ENCODE measurements at places on chromosomes 12 and 14. TPM values are rescaled to one million over a fixed set of nuclear protein-coding genes. Genes with fewer than 3 reads are reported as not detected.

Gene PSMC6
- total RNA-seq, result 69.4 TPM

- DNase-seq, result no peak
These were observed 122.9 kb upstream of the AEBP2 start for GRCh38 chr12:19316425-19316824.

DNA sequence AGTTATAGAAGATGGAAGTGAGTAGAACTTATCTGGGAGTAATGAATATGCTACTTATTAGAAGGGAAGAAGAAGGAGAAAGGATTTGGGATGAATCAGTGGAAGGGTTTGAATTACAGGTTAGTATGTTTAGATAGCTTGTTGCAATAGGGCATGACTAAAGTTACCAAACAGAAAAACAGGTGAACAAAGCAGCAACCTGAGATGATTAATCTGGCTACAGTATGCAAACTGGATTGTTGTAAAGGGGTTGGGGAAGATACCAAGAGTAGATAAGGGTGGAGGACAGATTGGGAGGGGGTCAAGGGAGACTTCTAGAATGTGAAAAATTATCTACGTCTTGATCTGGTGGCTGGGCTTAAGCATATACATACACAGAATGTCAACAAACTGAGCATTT, 73.4 kb upstream of the CLEC14A start:
- DNase-seq, result no peak

DNA sequence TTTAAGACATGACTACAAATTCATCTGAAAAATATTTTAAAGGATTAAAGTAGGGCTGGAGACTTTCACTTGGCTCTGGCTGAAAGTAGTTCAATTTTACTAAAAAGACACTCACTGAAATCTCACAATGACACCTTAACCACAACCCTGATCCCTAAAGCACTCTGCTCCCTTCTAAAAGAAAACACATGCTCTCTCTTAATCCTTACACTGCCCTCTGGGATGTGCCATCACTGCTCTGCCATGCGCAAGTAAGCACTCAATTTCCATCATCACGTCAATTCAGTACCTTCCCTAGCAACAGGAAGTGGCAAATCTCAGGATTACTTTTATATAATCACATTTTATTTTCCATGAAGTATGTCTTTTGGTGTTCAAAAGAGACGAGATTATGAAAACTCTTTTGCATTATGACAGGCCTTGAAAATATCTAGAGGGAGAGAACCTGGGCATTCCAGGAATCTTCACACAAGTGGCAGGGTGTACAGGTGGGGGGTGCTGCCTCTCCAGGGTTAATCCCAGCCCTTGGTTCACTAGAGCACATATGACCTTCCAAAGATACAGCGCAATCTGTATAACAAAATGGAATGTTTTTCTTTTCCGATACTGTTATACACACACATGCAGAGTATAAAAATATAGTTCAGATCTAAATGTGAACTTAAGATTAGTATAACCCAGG, 7.3 kb downstream of the ATG14 start:
- DNase-seq, result no peak

- no peak for DNase-seq
These were observed 379.2 kb upstream of the OR4E1 start for GRCh38 chr14:22052795-22053194.

GRCh38 chr12:55671746-55672145, 35.1 kb downstream of the OR10P1 start:
- peak; percentile 25 for DNase-seq

Gene NUAK1
- 16.9 TPM for total RNA-seq

Gene KRT81
- not detected for total RNA-seq

DNA sequence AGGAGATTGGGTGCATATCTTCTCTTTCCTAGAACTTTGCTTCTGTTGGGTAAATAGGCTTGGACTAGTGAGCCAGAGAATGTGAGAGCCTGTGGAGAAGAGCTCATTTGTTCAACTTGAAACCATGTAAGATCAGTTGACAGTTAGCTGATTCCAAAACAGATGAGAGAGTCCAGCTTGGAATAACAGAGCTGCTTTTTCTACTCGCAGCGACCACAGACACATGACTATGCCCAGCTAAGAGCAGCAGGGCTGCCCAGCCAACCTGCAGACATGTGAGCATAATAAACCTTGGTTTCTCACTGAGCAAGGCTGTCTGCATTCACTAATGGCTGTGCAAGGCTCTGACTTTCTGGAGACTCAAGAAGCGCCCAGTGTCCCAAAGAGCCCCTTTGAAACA, 209.2 kb downstream of the C12orf75 start:
- no peak for DNase-seq

- no peak for DNase-seq
These were observed 71.7 kb downstream of the KCNC2 start for GRCh38 chr12:75137896-75138295.

Gene SELPLG
- 14.4 TPM for total RNA-seq

Gene SCNN1A
- 3.3 TPM for total RNA-seq

- DNase-seq, result no peak
These were observed 21.9 kb upstream of the MAP1LC3B2 start for GRCh38 chr12:116537101-116537904.

GRCh38 chr12:51421266-51421884, 3.3 kb upstream of the SLC4A8 start:
- DNase-seq, result no peak

- DNase-seq, result no peak
These were observed 29.3 kb downstream of the PPM1A start for GRCh38 chr14:60278350-60278749.

- DNase-seq, result no peak
These were observed 39.0 kb downstream of the LRRK2 start for GRCh38 chr12:40263616-40264409.

GRCh38 chr14:32432813-32433538, 103.9 kb downstream of the AKAP6 start:
- DNase-seq, result no peak

DNA sequence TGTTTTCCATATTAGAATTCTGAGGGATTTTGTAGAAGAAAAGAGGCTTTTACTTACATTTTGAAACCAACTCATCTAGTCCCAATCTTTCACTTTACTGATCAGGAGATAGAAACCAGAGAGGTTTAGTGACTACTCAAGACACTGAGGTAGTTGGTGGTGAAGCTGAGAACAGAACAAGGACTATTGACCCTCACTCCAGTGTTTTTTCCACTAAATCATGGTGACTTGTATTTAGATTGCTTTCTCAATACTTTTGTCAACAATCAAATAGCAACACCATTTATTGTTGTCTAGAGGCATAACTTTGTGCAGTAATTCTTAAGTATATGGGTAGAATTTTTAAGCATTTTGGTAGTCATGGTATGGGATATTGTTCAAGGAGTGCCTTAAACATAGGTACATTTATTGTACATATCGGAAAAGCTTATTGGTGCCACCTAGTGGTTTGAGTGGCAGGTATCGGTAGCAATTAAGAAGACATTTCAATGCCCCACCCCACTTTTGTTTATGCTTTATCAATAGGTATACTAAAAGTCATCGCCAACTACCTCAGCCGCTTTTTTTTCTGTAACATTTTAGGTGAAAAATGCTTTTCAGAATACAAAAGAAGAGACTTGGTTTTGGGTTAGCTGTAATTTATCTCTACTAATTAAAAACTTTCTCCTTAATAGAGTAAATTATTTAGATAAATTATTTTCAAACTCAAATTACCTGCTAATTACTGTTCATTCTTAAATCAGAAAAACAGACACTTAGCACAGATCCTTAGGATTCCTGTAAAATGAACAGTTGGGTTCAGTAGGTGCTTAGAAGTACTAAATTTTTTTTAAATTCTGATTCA, 47.3 kb upstream of the PAWR start:
- no peak for DNase-seq

GRCh38 chr14:102571043-102571442, 21.4 kb upstream of the RCOR1 start:
- no peak for DNase-seq

Gene KLRF1
- total RNA-seq, result 0.33 TPM

DNA sequence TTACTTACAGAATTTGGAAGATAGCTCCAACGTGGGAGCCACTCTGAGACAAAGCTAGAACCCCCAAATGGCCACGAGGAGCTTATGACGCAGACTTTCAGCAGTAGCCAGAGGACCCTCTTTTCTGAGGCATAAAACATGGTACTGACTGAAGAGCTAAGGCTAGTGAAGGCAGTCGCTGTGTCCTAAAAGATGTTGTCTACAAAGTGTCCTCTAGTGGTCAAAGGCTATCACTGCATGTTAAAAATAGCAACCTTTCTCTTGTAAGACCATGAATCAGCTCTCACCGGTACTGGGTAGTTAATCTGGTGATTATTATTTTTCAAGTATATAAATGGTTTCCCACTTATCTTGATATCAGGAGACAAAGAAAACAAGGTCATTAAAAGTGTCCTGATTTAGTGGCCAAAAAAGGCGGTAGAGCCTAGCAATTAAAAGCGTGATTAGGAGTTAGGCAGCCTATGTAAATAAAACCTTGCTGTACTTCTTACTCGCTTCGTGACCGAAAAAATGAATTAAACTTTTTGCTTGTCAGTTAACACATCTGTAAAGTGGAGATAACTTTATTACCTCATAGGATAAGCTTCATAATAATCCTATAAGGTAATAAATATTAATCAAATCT, 47.0 kb upstream of the LGR5 start:
- no peak for DNase-seq

DNA sequence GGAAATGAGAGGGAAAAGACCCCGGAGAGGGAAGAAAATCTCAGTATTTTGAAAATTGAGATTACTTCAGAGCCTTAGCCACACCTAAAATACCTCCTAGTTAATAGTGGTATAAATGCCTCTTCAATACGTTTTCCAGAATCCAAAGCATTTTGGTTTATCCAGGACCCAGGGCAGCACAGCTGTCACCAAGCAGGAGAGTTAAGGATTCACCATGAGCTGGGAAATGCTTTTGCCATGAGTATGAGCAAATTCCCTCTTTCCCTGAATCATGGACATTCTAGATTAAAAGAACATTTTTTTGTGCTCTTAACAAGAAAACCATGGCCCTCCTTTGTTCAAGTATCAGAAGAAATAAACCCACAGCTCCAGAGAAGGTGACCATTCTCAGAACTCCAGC, 21.8 kb upstream of the RTRAF start:
- no peak for DNase-seq

GRCh38 chr12:109928058-109928656, 28.1 kb downstream of the TCHP start:
- peak; percentile 66 for DNase-seq

Gene CCDC85C
- 19.8 TPM for total RNA-seq

Gene SLCO1B1
- not detected for total RNA-seq

DNA sequence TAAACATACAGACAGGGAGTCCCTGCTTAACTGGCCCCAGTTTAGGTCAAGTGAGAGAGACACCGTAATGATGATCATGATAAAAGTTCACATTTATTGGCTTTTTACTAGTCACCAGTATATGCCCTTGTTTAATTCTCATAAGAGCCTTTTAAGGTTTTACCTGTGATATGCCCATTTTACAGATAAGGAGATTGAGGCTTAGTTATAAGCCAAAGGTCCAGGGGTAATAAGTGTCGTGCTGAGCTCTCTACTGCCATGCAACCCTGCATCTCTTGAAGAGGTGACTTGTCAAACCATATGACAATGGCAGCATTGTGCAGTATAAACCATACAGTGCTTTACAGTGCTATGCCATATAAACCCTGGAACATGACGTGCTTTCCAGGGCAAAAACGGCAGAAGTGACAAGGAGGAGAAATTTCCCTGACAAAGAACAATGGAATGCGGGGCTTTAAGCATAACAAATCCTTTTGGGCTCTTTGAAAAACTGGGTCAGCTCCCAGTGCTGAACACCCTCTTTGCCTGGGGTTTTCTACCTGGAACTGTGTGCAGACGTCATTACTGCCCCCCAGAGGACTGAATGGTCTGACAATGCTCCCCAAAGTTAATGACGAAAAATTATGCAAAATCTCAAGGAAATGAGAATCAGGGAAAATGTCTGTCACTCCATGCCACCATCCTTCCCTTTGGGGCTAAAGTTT, 59.7 kb upstream of the C14orf132 start:
- no peak for DNase-seq

GRCh38 chr12:32515137-32515873, 115.9 kb downstream of the FGD4 start:
- DNase-seq, result no peak

Gene KRT7
- total RNA-seq, result 4.1 TPM

- no peak for DNase-seq
These were observed 48.2 kb downstream of the SERPINA3 start for GRCh38 chr14:94660306-94660946.

Gene LRRC10
- total RNA-seq, result not detected

Gene SLC7A7
- total RNA-seq, result 11.4 TPM

GRCh38 chr12:75923964-75924666, 107.5 kb downstream of the PHLDA1 start:
- no peak for DNase-seq

Gene RAD51AP1
- 1.7 TPM for total RNA-seq

DNA sequence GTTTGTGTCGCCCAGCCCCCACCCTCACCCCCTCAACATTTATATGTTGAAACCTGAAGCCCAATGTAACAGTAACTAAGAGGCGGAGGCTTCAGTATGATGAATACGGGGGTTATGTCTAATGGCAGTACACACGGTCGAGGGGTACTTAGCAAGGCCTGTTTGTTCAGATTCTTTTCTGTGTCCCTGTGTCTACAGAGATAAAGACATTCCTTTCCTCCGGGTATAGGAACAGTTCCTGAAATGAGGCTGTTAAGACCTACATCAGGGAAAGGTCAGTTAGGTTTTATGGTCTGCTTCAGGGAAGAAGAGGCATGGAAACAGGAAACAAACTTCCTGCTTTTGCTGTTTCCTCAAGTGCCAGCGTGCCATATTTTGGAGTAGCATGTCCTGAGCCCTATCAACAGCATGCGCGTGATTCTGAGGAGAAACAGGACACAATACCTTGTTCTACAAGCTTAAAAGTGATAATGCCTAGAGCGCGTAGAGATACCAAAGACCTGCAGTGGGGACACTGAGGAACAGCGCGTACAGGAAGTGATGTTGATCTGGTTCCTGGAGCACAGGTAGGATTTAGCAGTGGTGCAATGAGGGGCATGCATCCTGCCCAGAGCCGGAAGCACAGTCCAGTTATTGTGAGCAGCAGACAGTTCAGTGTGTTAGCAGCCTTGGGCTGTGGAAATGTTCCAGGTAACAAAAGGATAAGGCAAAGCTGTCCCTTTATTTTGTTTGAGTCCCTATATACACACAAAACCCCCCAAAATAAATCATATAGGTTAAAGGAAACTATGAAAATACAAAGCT, 47.2 kb downstream of the FGD4 start:
- DNase-seq, result no peak

DNA sequence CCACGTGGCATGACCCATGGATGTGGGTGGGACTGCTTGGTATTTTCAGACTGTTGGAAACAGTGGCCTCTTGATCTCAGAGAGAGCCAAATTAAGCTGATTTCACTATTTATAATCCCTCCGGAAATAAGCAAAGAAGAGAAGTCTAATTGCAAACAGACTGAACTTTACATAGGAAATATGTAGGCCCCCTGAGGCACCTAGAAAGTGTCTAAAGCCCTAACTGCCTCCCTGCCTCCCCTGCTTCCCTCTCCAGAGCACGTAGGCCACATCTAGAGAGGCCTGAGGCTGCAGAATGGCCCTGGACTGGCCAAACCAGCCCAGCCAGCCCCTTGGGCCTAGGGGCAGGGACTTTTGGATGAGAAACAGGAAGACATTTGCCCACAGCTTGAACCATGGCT, 123.8 kb downstream of the ZFP36L1 start:
- DNase-seq, result no peak

All from posterior vena cava (tissue), 2 donors.